ENCODE measurements at places on chromosomes 16 and 17. TPM values are rescaled to one million over a fixed set of nuclear protein-coding genes. Genes with fewer than 3 reads are reported as not detected.

The SLC35G6 gene
- total RNA-seq: not detected

DNA sequence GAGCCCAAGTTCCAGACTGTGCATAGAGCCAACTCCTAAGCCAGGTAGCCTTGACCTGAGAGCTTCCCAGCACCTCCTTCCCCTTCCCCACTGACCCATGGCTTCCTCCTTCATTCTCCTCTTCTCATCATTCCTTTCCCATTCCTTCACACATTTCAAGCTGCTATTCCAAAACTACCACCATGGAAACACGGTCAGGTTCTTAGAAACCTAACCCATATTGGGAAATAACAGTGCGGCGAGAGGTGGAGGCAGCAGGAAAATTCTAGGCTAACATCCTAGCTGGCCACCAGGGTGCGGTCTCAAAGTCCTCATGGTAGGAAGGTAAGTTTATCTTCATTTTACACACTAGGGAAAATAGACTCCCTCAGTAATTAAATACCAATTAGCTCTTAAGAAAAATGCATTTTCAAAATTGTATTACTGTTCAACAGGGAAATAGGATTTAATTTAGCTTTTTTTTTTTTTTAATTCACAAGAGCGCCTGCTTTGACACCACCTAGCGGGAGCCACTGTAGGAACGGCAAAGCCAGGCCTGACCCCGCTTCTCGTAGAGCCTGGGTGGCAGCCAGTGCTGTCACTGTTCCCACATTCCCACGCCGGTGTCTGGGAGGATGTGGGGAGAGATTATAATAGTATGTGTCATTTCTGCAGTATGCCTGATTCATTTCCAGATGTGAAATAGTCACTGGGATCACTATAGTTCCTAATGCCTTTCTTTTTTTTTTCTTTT, 14.0 kb upstream of the SPHK1 start:
- DNase-seq: no peak

DNA sequence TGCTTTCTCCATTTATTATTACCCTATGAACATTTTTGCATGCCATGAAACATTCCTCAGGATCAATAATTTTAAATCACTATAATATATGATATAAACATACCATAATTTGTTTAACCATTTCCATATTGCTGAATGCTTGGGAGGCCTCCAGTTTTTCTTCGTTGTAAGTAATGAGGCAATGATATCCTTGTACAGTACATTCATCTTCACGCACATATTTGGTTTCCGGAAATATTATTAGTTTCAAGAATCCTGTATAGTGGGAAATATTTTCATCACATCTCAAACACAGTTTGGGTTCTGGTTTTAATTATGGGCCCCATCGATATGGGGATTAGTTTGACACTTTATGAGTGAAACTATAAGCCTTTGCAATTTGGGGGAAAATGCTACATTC, 135.4 kb downstream of the HS3ST3B1 start:
- no peak for DNase-seq

- DNase-seq: no peak
Measured at GRCh38 chr17:74917430-74917829, 5.6 kb downstream of the USH1G start.

Data from ureter (tissue), 1 donor.